AG20443 (cell line): ENCODE measurements at places on chromosomes 13 and 19.

DNA sequence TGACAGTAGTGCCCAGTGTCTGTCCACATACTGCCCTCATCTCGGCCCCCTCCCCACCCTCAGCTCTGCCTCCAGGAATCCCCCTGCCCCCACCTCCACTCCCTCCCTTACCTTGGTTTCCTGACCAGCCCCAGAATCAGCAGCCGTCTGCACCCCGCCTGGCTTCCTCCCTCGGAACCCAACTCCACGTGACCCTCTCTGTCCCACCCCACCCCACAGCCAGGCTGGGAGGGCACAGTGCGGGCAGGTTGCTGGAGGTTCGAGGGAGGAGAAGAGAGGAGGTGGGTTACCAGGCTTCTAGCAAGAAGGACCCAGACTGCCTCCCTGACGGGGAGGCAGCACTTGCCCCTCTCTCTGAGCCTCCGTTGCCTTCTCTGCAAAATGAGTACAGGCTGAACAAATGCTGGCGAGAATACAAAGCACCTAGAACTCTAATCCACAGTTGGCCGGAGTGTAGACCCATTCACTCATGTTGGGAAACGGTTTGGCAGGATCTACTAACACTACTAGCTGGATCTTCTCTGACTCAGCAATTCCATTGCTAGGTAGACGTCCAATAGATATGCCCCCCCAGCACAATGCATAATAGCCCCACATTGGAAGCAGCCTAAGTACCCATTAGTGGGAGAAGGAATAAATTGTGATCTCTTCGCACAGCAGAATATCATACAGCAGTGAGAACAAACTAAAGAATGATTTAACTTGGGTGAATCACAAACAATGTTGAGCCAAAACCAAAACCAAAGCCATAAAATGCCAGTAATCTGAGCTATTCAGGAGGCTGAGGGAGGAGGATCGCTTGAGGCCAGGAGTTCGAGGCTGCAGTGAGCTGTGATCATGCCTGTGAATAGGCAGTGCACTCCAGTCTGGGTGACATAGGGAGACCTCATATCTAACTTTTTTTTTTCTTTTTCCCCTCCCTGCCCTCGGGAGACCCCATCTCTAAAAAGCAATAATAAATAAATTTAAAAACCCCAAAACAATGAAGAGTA lies at the start of gene RASAL3:
Gene RASAL3, minus strand, starts transcription at position 151 of the 992 bp plus-strand sequence. CDS start 186 bp downstream, outside the sequence.
- no peak for DNase-seq

- no peak for DNase-seq
Measured at GRCh38 chr13:23993680-23993985, 96.3 kb upstream of the C1QTNF9B start.

- peak; percentile 100 for DNase-seq
Measured at GRCh38 chr19:17947815-17948513, 15.1 kb downstream of the CCDC124 start.

DNA sequence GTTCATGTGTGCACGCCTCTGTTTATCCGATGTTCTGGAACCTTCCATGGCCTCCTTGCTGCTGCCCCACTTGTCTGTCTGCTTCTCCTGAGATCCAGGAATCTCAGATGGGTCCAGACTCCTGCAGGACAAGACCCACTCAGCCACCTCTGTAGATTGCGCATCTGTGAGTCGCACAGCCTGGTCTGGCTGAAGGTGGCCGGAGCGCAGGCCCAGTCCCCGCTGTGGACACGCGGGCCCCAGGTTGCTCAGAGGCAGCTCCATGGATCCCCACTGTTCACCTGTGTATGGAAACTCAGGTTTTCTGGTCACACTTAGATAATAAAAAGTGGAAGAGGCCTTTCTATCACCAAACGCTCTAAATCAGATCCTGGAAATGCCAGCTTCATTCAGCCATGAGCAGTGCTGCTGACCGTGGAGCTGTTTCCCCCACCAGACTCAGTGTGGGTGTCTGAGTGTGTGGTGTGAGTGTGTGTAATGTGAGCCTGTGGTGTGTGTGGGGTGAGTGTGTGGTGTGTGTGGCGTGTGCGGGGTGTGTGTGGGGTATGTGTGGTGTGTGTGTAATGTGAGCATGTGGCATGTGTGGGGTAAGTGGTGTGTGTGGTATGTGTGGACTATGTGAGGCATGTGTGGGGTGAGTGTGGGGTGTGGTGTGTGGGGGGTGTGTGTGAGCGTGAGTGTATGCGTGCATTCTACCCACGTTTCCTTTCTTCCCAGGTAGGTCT lies 59.5 kb downstream of the MCF2L start:
- no peak for DNase-seq

DNA sequence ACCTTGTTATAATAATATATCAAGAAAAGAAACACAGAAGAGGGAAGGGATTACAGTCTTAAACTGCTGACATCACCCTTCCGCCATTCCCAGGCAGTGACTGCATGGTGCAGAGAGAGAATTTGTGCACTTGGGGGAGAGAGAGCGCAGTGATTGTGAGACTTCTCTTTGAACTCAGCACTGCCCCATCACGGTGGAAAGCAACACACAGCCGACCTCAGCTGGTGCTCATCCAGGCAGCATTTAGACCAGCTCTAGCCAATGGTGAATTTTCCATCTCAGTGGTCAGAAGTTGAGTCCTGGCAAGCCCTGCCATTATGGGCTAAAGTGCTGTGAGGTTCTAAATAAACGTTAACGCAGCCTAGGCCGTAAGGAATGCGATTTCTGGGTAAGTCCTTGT lies 1681.5 kb downstream of the EFNB2 start:
- no peak for DNase-seq

DNA sequence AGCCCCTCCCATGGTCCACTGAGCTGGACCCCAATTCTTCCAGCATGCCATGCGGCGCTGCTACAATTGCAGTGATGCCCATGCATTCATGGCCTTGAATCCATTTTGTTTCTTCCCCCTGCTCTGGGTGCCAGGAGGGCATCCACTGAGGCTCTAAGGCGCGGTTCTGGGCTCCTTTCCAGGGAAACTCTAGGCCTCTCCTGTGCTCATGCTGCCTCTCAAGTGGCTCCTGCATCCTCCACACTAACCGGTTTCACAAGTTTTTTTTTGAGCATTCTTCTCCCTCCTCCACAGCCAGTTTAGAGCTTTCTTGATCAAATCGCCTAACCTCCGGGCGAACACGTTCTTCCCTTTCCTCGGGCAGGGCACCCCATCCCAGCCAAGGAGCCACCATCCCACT lies 69.1 kb upstream of the FLT1 start:
- no peak for DNase-seq

DNA sequence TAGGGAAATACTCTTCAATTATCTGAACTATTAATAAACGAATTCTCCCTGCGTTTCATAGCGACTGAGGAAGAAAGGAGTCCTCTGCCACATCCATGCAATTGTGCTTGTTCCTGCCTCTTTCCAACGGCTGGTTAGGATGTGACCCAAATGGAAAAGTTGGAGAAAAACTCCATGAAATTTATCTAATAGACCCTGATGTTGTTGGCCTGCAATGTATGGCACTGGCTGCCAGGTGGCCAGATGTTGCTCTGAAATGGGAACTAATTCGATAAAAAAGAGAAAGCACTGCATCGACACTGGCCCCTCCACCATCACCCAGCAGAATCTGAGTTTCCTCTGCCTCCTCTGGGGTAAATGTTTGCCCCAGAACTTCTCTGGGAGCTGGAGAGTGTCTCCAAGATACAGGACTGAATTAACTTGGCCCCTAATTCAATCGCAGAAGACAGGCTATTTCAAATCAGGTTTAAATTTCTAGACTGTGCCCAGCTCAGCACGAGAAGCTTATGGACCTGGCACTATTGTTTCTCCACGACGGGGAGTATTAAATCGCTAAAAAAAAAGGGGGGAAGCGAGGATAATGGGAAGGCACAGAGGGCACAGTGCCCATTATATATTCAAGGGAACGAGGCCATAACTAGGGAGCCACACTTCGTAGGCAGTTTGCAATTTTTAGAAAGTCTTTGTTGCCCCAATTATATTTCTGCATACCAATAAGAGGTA lies 103.9 kb downstream of the ZIC5 start:
- DNase-seq: no peak

GRCh38 chr19:47820410-47820809 lies 1.3 kb upstream of the CRX start:
- DNase-seq: no peak

DNA sequence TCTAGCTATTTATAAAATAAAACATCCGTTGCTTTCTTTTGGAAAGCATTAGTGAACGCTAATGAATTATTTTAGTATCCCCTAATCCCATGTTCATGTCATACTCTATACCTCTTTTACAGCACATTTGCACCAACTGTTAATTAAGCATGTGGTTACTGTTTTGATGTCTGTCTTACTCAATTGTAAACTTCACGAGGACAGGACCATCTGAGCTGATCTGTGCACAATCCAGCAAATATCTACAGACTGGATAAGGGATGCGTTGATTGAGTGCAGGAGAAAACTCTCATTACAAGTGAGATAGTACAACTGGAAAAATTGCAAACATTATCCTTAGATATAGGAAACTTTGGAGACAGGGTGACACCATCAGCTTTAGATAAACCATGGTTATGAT lies 201.1 kb downstream of the PCDH20 start:
- no peak for DNase-seq

DNA sequence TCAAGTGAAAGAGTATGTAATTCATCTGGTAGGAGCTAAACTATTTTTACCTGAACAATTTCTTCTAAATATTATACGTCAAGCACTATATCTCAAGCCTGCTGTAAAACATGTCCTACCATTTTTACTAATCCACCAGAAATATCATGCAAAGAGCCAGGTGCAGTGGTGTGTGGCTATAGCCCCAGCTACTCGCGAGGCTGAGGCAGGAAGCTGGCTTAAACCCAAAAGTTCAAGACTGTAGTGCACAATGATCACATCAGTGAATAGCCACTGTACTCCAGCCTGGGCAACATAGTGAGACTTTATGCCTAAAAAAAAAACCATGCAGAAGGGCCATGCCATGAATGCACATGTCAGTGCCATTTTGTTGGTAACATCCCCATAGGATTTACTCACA lies 20.7 kb upstream of the CLN5 start:
- no peak for DNase-seq

DNA sequence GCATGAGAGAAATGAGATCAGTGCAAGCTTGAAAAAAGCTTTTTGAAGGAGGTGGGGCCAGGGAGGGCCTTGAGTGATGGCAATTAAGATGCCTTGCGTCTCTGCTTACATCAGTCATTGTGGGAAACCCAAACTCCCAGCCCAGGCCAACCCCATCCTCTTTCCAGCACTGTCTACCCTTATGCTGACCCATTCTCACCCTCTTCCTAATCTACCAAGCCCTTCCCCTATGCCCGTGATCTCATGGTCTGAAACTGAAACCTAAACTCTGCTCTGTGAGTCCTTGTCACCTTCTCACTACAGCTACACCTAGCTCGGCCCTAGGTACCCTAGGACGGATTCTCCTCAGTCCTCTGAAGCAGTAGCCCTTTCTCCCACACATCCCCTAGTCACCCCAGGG lies 36.0 kb upstream of the SERP2 start:
- no peak for DNase-seq

DNA sequence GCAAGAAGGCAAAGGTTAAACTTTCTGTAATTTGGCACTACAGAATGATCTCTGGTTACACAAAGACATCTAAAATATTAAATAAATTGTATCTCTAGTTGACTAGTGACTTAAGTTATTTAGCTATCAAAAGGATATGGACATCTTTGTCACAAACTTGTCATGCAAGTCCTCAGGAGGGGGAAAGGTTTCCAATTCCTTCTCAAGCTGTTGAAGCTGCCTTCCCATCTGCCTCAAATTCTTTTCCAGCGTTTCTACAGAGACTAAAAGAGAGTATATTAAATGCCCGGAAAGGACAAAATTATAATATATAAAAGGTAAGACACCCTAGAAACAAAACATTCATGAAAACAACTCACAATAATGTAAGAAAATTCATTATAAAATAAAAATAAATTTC lies 324.5 kb downstream of the DIAPH3 start:
- DNase-seq: no peak

DNA sequence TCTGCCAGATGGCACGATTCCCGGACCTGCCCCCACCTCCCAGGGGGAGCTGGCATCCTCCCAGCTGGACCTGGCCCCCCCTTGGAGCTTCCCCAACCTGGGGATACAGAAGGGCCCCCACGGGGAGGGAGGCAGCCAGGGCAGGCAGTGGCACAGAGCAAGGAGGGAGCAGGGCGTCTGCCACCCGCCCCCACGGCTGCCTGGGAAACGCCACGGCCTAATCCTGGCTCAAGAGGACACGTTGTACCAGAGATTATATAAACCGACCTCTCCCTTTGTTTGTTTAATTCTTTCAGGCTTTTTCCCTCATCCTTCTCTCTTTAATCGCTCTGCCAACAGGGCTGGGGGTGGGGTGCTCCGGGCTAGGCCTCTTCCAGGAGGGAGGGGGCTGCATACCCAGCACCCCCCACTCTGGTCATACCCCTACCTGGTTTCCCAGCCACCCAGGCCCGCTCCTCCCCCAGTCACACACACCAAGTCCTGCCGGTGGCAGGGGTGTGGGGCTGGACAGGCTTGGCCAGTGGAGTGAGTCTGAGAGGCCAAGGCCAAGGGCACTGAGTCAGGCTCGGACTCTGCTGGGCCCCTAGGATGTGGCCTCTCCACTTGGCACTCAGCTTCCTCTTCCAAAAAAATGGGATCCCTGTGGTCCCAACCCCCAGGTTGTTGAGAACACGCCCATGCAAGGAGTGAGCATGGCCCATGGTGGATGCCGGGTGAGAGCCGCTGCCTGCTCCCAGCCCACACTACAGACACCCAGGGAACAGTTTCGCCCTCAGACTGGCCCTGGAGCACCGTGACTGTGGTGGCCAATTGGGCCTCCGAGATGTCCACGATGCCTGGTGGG lies 29.5 kb upstream of the NFIC start:
- DNase-seq: peak; percentile 61

GRCh38 chr19:44767295-44768180 lies 10.2 kb upstream of the CBLC start:
- DNase-seq: no peak

DNA sequence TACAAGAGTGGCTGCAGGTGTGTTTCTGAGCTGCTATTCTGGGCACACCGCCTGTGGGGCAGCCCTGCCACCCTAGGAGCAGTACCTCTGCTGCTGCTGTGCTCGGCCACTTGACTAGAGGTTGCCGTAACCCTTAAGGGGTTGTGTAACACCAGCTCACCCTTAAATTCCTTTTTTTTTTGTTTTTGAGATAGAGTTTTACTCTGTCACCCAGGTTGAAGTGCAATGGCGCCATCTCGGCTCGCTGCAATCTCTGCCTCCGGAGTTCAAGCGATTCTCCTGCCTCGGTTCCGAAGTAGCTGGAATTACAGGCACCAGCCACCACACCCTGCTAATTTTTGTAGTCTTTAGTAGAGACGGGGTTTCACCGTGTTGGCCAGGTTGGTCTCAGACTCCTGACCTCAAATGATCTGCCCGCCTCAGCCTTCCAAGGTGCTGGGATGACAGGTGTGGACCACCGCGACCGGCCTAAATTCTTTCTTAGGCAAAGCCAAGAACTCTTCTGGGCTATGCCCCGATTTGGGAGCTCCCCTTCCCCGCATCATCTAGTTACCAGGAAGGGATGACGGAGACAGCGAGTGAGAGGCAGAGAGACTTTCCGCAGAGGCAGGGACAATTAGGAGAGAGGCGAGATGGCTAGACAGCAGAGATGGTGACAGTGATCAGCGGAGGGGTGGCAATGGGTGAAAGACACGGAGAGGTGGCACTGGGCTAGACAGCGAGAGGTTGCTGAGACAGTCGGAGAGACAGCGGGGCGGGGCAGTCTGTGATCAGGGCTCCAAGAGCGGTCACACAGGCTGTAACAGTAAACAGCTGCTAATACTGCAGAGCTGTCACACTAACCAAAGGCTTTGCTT lies 4.4 kb upstream of the LILRA5 start:
- no peak for DNase-seq

GRCh38 chr19:44813070-44813840 lies 4.4 kb downstream of the BCAM start:
- DNase-seq: no peak
